Astrocyte of the cerebellum (primary cell): ENCODE measurements at places on chromosomes 11 and 22.

- no peak for DNase-seq
These were observed 394 bp downstream of the KIAA1671 start for GRCh38 chr22:24952837-24953383.

- DNase-seq, result no peak
These were observed 40.7 kb downstream of the DCUN1D5 start for GRCh38 chr11:103051151-103051801.

GRCh38 chr11:134349802-134350355 is 18.1 kb downstream of the GLB1L2 start:
- no peak for DNase-seq

- DNase-seq, result no peak
These were observed 363.0 kb downstream of the CTTN start for GRCh38 chr11:70761094-70761907.

GRCh38 chr22:23278883-23279675 is 98.8 kb downstream of the BCR start:
- DNase-seq, result no peak
